ENCODE measurements at places on chromosomes 6 and 20.

DNA sequence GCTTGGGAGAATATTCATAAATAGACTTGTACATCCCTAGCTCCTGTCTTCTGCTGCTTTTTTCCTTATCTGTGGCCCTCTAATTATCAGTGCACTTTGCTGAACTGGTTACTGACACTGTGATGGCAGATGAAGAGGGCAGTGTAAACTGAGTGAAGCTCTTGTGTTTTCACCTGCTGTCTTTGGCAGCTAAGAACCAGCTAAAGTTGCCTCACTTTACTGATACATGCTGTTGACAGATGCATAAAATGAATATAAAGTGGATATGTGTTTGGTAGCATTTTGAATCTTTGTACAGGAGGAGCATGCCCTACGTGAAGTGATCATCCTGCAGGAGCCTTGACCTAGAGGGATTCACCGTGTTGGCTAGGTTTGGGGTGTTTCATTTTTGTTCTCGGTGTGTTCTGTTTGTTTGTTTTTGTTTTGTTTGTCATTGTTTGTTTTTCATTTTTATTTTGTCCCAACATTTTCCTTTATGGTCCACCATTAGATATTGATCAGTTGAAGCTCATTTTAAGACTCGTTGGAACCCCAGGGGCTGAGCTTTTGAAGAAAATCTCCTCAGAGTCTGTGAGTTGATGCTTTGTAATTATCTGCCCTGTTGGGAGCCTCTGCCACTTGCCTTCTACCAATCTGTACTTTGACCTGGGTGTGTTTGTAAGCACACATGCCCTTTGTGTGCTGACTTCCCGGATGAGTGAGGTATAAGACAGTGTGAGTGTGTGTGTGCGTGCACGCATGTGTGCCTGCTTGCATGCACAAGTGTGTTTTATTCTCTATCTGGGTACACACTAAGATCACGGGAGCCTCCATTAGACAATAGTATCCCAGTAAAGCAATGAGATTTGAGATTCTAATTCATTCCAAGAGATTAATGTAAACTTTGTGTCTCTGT is 34.6 kb upstream of the MAPK13 start:
- no peak for DNase-seq

DNA sequence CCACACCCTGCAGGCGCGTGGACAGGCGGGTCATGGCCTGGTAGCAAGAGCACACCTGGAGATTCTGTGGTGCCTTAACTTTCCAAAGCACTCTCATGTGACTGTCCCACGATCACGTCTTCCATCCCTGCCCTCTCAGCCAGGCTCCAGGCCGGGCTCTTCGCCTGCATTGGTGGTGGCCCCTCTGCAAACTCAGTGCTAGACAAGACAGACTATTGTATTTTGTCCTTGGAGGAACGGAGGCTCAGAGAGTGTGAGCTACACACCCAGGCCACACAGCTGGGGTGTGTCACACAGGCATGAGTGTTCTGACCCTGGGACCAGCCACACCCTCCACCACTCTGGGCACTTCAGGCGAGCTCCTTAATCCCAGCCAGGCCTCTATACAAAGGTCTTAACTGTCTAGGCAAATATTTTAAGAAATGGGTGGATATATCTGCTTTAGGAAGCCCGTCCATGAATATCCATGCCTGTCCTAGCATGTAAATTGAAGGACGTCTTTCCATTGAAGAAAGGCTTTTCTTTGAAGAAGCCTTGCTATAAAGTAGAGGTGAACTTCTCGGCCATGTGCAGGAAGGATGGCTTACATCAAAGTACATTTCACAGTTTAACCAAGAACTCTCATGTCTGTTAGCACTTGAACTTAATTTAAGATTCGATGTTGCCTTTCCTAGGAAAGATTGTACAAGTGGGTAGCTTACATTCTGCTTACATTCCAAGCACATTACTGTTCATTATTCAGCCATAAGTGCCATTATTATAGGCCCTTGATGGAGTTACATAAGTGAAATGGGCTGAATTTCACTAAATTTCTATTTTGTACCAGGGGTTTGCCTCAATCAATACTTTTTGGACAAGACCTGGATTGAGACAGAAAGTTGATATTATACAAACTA is 263.9 kb downstream of the DLL1 start:
- no peak for DNase-seq

DNA sequence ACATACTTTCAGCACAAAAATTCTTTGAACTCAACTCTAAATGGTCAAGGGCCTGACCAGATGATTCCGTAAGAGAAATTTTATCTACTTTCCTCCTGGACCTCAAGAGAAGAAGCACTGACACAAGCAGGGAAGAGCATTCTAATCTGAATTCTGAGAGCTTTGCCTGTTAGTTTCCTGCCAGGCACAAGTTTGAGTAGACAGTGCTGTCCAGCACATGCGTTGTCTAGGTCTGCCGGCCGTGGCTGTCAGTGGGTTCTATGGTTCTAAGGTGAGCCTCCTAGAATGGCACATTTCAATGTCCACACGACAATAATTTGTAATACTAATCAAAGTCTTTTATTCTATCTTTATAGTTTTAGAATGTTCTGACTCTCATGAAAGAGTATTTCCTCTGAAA is 91.9 kb downstream of the RFPL4B start:
- no peak for DNase-seq

- peak; percentile 89 for DNase-seq
Observed at GRCh38 chr6:136415351-136416007, 125.8 kb upstream of the BCLAF1 start.

GRCh38 chr20:49979030-49979832 is 3.5 kb upstream of the SNAI1 start:
- DNase-seq = no peak

DNA sequence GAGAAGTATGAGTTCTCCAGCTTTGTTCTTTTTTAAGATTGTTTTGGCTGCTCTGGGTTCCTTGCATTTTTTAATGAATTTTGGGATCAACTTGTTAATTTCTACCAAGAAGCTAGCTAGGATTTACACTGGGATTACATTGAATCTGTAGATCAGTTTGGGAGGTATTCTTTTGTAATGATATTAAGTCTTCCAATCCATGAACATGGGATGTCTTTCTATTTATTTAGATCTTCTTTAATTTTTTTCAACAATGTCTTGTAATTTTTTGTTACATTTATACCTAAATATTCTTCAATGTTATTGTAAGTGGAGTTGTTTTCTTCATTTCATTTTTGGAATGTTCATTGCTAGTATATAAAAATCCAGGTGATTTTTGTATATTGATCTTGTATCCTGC is 12.5 kb downstream of the PRIM2 start:
- DNase-seq = no peak

- no peak for DNase-seq
Observed at GRCh38 chr6:150638267-150638666, 38.6 kb downstream of the PLEKHG1 start.

GRCh38 chr20:57857969-57858368 is 148.2 kb upstream of the PMEPA1 start:
- DNase-seq = no peak

- no peak for DNase-seq
Observed at GRCh38 chr20:50762435-50763220, 31.2 kb downstream of the PARD6B start.

DNA sequence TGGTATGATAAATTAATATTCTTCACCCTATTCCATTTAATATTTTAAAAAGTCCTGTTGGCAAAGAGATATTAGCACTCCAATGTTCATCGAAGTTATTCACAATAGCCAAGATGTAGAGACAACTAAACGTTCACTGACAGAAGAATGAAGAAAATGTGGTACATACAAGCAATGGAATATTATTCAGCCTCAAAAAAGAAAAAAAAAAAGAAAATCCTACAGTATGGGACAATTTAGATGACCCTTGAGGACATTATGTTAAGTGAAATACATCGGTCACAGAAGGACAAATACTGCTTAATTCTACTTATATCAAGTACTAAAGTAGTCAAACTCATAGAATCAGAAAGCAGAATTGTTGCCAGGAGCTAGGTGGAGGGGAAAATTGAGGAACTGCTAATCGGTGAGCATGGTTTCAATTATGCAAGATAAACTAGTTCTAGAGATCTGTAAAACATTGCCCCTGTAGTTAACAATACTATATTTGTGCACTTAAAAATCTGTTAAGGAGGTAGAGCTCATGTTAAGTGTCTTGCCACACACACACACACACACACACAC is 4.7 kb downstream of the GCLC start:
- no peak for DNase-seq

DNA sequence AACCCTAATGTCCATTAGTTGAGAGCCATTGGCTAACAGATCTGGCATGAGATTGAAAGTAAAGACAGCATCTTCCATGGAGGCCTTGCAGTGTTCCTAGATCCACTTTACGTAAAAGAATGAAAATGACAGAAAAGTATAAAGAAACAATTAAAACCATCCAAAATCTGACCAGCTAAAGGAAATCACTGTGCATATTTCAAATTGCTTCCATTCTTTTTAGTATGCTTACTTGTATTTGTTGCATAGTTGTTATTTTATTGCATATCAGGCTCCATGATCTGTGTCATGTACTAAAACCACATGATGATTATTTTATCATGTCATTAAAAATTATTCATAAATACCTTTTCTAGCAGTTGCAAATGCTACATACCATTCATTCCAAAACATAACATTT is 67.9 kb downstream of the GCLC start:
- DNase-seq = no peak

GRCh38 chr6:98529364-98529763 is 305.0 kb upstream of the POU3F2 start:
- no peak for DNase-seq

- no peak for DNase-seq
Observed at GRCh38 chr20:34089655-34090345, 22.2 kb downstream of the EIF2S2 start.

DNA sequence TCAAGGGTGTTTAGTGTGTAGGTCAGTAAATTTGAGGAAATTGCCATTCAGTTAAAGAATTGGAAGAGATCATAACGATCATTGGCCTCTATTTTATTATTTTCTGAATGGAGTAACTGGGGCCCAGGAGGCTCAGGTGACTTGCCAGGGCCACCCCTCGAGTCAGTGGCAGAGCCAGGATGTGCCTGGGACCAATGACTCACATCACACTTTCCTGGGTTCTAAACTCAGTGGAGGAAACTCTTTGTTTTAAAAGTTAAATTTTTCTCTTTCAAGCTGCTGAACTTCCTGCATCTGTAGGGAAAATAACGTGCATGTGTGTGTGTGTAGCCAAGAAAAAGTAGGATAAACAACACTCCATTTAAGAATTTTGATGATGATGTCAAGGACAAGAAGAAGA is 135.5 kb downstream of the MYLK4 start:
- no peak for DNase-seq

DNA sequence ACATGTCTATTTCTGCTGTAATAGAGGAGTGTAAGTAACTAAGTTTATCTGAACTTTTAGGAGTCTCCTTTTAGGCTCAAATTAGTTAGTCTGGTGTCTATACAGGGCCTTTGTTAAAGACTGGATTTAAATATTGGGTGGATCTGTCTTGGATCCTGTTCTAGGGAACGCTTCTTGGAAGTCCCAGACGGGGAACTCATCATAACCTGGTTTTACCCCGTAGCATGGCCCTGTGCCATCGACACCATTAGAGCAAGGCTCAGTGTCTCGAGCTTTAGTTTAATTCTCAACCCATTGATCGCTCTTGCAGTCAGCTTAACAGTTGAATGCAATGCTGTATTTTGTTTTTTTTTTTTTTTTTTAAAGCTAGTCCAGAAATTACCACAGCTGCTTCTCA is 89.9 kb downstream of the CARMIL1 start:
- no peak for DNase-seq

GRCh38 chr6:14671261-14671681 is 553.7 kb downstream of the CD83 start:
- DNase-seq = peak; percentile 79

- DNase-seq = no peak
Observed at GRCh38 chr6:159769470-159769869, 7.6 kb downstream of the ACAT2 start.

DNA sequence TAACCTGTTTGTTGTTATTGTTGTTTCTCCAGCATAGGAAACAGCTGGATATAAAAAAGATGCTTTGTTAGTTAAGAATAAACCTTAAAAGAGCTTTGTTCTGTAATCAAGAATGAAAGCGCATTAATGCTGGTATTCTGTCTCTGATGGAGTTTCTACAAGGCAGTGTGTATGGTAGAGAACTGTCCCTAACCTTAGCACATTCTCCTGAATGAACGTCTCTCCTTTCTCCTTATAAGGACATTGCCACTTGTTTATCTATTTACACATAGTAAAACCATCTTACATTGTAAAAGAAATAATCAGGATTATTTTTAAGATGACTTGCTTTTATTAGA is 33.8 kb upstream of the LCA5 start:
- no peak for DNase-seq

GRCh38 chr6:76861403-76861802 is 601.9 kb downstream of the HTR1B start:
- DNase-seq = no peak

- DNase-seq = peak; percentile 53
Observed at GRCh38 chr6:16277101-16277981, 39.0 kb downstream of the GMPR start.

GRCh38 chr20:39381595-39381994 is 419.5 kb downstream of the DHX35 start:
- no peak for DNase-seq

Data from inflammatory macrophage treated with lipopolysaccharide for 1 hour (primary cell).